Esophagus muscularis mucosa (tissue), 4 donors: ENCODE measurements at places on chromosomes 3 and 15. TPM values are rescaled to one million over a fixed set of nuclear protein-coding genes. Genes with fewer than 3 reads are reported as not detected.

- no peak for DNase-seq
These were observed 26.3 kb upstream of the TFRC start for GRCh38 chr3:196108075-196108743.

DNA sequence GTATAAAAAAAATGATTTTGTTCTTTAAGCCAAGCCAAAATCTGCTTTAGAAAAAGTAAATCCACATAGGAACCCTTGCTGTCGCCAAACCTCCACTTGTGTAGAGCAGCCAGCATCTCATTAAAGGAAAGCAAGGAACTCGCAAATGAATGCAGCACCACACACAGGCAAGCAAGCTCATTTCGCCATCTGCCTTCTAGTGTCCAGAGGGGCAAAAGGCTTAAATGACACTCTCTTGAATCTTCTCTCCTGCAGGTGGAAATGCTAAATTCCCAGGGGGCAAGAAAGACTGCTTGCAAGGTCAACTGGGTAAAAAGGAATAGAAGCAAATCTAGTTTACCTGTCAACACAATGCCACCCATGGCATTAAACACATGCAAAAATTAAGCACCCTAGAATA, 2.4 kb downstream of the MB21D2 start:
- DNase-seq, result no peak

Gene CMTM7
- total RNA-seq, result 8.2 TPM

Gene ROBO1
- 12.8 TPM for total RNA-seq

GRCh38 chr3:88059380-88060170, 520 bp downstream of the ZNF654 start:
- DNase-seq, result peak; percentile 91

- DNase-seq, result peak; percentile 45
These were observed 48.4 kb upstream of the RPL35A start for GRCh38 chr3:197901626-197902025.

DNA sequence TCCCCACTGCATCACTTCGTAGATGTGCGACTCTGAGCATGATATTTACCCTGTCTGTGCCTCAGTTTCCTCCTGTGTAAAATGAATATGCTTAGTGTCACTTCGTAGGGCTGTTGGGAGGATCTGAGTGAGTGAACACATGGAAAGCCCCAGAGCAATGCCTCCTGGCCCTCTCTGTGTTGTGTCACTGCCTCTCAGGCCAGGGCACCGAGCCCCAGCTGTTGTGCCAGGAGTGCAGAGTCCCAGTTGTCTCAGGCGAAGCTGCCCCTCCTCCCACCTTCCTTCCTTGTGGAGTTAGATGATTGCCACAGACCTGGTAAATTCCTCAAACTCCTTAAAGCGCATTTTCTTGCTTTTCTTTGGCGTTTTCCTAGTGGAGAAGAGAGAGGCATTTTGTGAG, 26.2 kb downstream of the EFCAB12 start:
- no peak for DNase-seq

DNA sequence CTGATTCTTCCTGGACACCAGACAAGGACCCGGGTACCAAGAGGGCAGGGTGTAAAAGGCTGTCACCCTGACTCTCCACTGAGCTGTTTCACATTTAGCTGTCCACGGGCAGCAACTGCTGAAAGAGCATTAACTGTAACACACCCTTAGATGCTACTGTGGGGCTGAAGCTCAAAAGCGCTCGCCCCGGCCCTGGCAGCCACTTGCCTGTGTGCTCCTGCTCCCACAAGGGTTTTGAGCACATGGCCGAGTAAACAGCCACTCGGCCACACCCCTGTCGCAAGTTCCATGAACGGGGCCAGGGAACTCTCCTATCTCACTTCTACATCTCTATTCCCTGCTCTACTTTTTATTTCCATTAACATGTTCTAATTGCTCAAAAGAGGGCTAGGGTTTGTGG, 421.7 kb downstream of the TUSC7 start:
- DNase-seq, result no peak

DNA sequence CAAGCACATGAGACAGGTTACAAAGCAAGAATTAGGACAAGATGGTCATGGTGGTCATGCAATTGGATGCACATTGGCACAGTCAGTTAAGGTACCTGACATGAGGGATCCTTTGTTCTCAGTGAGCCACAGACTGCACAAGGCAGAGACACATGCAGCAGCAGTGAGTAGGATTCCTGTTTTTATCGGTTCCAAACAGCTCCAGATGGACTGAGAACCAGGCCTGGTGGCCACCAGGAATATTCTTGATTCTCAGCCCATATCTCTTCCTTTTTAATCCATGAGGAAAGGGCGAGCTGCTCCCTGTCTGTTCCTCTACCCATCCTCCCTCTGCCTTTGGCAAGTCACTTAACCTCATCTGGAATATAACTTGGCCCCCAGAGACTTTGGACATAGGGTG, 410.8 kb downstream of the GAP43 start:
- no peak for DNase-seq

GRCh38 chr15:63051156-63052066, 8.9 kb downstream of the TPM1 start:
- no peak for DNase-seq

Gene MOBP
- not detected for total RNA-seq
